ENCODE measurements at places on chromosomes 6 and 20.

GRCh38 chr6:167845856-167846255 is 19.1 kb downstream of the AFDN start:
- DNase-seq, result no peak

DNA sequence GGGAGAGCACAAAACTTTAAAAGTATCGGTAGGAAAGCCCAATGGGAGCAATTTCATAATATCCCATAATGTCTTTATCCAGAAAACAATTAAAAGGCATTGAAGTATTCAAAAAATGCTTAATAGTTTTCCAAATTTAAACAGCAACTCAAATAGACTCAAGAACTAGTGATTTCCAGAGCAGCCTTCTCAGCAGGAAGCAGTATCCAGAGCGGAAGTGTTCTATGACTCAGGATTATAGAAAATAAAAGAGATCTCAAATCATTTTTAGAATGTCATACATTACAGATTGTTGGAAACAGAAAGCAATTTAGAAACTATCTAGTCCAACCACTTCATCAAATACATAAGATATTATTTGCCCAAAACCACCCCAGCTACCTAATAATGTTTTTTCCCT is 79.3 kb downstream of the COL12A1 start:
- no peak for DNase-seq

DNA sequence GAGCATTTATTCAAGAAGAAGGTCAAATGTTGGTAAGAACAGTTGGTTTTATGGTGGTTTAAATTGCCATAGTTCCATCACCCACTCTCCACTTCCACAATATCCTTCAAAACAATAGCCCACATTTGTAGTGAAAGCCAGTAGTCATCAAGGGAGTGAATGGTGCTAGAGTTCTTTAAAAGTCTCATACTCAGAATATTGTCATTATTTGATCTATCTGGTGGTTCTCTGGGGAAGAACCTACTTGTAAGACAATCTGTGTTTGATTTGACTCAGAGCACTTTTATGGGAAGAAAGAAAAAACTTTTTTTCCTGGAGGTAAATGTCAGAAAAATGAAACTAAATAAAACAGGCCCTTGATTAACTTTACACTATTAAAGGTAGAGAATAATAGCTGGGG is 893.8 kb downstream of the QKI start:
- DNase-seq, result no peak

GRCh38 chr6:109793792-109794191 is 102.7 kb downstream of the FIG4 start:
- peak; percentile 23 for DNase-seq

- no peak for DNase-seq
Measured at GRCh38 chr6:81655696-81656095, 96.8 kb downstream of the TENT5A start.

DNA sequence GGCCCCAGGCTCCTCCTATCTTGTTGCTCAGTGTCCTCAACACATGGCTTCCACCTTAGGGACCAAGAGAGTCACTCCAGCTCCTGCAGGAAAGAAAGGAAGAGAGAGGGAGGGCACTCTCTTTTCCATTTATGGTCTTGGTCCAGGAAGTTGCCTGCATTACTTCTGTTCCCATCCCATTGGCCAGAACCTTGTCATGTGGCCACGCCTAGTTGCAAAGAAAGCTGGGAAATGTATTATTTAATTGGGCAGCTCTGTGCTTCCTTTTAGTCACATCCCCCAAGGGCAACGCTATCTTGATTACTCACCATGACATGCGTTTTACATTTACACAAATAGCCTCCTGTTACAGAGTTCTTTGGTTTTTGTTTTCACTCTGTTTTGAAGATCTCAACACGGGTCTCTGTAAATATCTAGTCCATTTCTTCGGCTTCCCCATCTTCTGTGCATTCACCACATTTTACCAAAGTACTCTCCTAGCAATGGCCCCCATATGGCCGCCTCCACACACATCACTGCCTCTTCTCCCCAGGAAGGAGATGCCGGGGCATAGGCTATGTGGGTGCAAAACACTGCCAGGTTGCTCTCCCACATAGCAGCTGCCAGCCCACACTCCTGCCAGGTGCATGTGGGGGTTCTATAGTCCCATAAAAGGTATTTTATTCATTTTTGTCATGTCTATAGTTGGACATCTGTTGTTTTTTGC is 35.7 kb upstream of the ZMYND8 start:
- no peak for DNase-seq

Measured in activated T-cell treated with anti-CD3 and anti-CD28 coated beads, Interleukin-2, amount 50 U/mL, for 48 hours (primary cell).